Thymus (tissue), 14 donors: ENCODE measurements at places on chromosomes 4 and X.

GRCh38 chr4:24753519-24753918, 41.9 kb upstream of the SOD3 start:
- DNase-seq = no peak

DNA sequence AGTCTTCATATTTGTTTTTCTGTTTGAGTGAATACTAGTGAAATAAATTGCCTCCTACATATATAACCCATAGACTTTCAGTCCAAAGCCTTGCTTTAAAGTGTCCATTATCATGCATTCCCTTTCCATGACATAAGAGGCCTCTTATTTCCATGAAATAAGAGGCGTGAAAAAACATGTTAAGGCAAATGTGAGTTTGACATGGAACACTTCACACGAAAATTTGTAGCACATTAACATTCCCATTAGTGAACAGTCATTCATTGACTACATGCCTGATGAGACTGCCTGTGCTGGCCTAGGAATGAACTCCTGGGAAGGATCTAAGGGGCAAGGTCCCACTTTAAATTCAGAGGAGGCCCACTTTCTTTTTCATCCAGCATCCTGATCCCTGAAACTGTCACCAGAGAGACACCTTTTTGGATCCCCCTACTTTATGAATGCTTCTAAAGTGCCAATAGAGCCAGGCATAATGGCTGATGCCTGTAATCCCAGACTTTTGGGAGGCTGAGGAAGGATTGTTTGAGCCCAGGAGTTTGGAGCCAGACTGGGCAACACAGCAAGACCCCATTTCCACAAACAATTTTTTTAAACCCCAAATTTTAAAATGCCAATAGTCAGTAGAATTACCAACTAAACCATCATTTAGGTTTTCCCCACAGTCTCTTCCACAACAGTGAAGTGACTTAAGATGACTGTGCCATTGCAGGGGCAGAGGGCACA, 6.7 kb downstream of the RTL8B start:
- H3K27me3 ChIP-seq = peaks cover 7% of the 10 kb centered on the region
- H3K27ac ChIP-seq = no peak overlapping the region
- H3K36me3 ChIP-seq = no peaks in the 10 kb centered on the region
- H3K4me3 ChIP-seq = no peak overlapping the region
- DNase-seq = no peak

DNA sequence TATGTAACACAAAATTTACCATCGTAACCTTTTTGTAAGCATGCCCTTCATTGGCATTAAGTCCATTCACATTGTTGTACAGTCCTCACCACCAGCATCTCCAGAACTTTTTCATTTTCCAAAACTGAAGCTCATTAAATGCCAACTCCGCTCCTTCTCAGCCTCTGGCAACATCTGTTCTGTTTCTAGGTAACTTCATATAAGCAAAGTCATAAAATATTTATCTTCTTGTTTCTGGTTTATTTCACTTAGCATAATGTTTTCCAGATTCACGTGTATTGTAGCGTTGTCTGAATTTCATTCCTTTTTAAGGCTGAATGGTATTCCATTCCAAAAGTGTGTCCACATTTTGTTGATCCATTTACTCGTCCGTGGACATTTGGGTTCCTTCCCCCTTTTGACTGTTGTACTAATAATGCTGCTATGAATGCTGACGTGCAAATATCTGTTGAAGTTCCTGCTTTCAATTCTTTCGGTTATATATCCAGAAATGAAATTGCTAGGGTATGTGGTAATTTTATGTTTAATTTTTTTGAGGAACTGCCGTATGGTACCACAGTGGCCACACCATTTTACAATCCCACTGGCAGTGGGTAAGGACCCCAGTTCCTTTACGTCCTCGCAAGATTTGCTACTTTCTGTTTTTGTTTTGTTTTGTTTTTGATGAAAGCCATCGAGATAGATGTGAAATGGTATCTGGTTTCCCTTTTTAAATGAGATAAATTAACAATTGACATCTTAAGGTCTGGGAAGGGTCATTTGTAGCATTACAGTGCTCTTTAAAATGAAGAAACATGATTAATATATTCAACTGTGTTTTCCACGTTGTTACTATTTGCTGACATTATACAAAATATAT, 63.4 kb downstream of the PTTG2 start:
- H3K4me3 ChIP-seq = no peak overlapping the region
- DNase-seq = no peak
- H3K4me1 ChIP-seq = peaks cover 6% of the 10 kb centered on the region
- peaks cover 68% of the 10 kb centered on the region for H3K36me3 ChIP-seq

DNA sequence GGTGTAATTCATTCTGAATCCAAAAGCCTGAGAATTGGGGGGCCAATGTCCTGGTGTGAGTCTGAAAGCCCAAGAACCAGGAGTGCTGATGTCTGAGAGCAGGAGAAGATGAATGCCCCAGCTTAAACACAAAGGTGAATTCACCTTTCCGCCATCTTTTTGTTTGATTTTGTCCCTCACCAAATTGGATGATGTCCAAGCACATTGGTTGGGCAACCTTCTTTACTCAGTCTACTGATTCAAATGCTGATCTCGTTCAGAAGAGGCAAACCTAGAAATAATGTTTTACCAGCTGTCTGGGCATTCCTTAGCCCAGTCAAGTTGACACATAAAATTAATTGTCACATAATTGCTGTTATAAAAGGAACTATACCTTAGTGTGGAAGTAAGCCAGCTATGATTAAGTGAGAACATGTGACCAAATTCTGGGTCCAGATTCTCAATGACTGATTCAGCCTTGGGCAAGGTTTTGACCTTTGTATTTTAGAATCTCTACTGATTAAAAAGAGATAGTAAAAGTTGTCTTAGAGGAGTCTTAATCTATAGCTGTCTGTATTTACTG, 34.5 kb upstream of the SLC4A4 start:
- H3K4me3 ChIP-seq = no peak overlapping the region
- H3K36me3 ChIP-seq = no peaks in the 10 kb centered on the region
- H3K27ac ChIP-seq = no peak overlapping the region
- H3K27me3 ChIP-seq = no peaks in the 10 kb centered on the region
- H3K4me1 ChIP-seq = no peaks in the 10 kb centered on the region

DNA sequence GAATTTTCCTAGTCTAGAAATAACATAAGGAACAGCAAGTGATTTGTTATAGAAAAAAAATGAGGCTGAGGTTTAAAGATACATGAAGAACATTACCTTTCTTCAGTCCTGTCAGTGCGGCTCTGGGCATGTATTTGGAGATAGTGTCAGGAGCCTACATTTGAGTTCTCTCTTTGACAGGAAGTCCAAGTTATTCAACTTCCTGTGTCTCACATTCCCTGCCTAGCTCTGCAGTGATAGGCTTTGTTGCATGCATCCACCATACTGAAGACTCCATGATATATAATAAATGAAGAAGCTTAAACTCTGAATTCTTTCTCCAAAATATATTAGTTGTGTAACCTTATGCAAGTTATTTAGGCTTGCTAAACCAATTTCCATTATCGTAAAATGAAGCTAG, 148.7 kb downstream of the RELL1 start:
- no peak overlapping the region for H3K27ac ChIP-seq
- no peaks in the 10 kb centered on the region for H3K27me3 ChIP-seq
- H3K4me3 ChIP-seq = no peak overlapping the region
- no peaks in the 10 kb centered on the region for H3K36me3 ChIP-seq

GRCh38 chr4:73718375-73719373, 21.7 kb upstream of the CXCL8 start:
- no peak overlapping the region for H3K4me3 ChIP-seq
- H3K27ac ChIP-seq = no peak overlapping the region
- no peaks in the 10 kb centered on the region for H3K4me1 ChIP-seq
- no peaks in the 10 kb centered on the region for H3K36me3 ChIP-seq

GRCh38 chrX:78321809-78322208, 5.6 kb downstream of the CYSLTR1 start:
- no peak overlapping the region for H3K4me3 ChIP-seq
- peak overlapping the region; percentile 32 for H3K27ac ChIP-seq
- no peaks in the 10 kb centered on the region for H3K27me3 ChIP-seq
- H3K36me3 ChIP-seq = no peaks in the 10 kb centered on the region

DNA sequence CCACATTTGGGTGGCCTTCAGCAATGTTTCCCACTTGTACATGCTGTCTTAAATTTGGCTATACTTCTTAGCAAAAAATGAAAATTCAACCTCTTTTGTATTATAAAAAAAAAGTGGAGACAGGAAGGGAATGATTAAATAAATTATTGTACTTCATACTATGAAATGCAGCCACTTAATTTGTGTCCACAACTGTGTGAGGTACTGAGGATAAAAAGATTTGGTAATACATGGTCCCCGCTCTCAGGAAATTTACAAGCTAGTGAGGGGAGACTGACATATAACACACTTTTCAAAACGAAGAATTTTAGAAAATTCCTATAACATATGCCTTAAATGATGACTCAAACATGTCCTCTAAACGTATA, 105.0 kb downstream of the HNRNPD start:
- no peaks in the 10 kb centered on the region for H3K36me3 ChIP-seq
- H3K4me3 ChIP-seq = no peak overlapping the region
- DNase-seq = no peak
- H3K27ac ChIP-seq = no peak overlapping the region
- no peaks in the 10 kb centered on the region for H3K27me3 ChIP-seq
- H3K4me1 ChIP-seq = peaks cover 7% of the 10 kb centered on the region

- peaks cover 11% of the 10 kb centered on the region for H3K27me3 ChIP-seq
- H3K36me3 ChIP-seq = peaks cover under 1% of the 10 kb centered on the region
- no peak overlapping the region for H3K4me3 ChIP-seq
- no peak for DNase-seq
- no peaks in the 10 kb centered on the region for H3K4me1 ChIP-seq
- no peak overlapping the region for H3K27ac ChIP-seq
Measured at GRCh38 chr4:1154126-1154522, 18.3 kb downstream of the SPON2 start.

GRCh38 chrX:43373032-43373431, 283.1 kb upstream of the MAOA start:
- no peak overlapping the region for H3K27ac ChIP-seq
- no peaks in the 10 kb centered on the region for H3K27me3 ChIP-seq
- H3K4me1 ChIP-seq = no peaks in the 10 kb centered on the region
- no peak for DNase-seq
- H3K4me3 ChIP-seq = no peak overlapping the region

- H3K27me3 ChIP-seq = no peaks in the 10 kb centered on the region
- H3K27ac ChIP-seq = no peak overlapping the region
- no peak for DNase-seq
- H3K36me3 ChIP-seq = no peaks in the 10 kb centered on the region
Measured at GRCh38 chr4:38968668-38969067, 63.5 kb downstream of the TMEM156 start.

DNA sequence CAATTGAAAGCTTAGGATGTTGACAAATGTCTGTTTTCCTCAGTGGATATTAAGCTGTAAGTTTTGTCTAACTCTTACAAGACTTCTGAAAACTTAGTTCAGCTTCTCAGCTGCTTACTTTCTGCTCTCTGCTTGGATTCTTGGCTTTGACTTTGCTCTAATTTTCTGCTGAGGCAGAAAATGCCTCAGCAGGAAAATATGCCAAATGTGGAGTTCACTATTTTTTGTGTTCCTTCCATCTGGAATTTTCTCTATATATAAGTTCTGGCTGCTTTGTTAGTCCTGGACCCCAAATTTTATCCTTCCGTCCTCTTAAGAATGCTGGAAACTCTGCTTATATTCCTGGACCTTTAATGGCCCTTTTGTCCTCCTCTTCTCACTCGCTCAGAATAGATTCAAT, 352.6 kb upstream of the NWD2 start:
- H3K4me1 ChIP-seq = no peaks in the 10 kb centered on the region
- no peak overlapping the region for H3K4me3 ChIP-seq
- H3K27ac ChIP-seq = no peak overlapping the region
- no peaks in the 10 kb centered on the region for H3K36me3 ChIP-seq
- H3K27me3 ChIP-seq = no peaks in the 10 kb centered on the region
- DNase-seq = no peak

GRCh38 chr4:40586034-40586433, 43.6 kb downstream of the RBM47 start:
- no peaks in the 10 kb centered on the region for H3K27me3 ChIP-seq
- peaks cover 7% of the 10 kb centered on the region for H3K4me1 ChIP-seq
- no peak overlapping the region for H3K27ac ChIP-seq
- no peak overlapping the region for H3K4me3 ChIP-seq
- no peaks in the 10 kb centered on the region for H3K36me3 ChIP-seq

DNA sequence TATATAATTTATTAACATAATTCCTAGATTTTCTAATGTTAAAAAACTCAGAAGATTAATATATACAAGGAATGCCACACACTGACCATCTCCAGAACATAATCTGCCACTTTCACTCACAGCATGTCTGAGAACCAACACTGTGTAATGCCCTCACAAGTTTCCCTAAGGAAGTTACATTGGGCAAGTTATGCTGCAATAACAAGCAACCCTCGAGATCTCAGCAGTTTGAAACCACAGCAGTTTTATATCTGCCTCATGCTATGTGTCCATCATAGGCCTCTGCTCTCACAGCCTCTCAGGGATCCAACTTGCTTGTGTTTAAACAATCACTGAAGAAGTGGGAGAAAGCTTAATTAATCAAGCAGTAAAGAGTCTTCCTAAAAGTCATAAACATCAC, 250.0 kb upstream of the SLC7A11 start:
- no peak overlapping the region for H3K27ac ChIP-seq
- DNase-seq = no peak
- no peaks in the 10 kb centered on the region for H3K27me3 ChIP-seq

GRCh38 chr4:54526560-54526959, 131.2 kb upstream of the KIT start:
- no peaks in the 10 kb centered on the region for H3K4me1 ChIP-seq
- H3K36me3 ChIP-seq = no peaks in the 10 kb centered on the region
- no peak overlapping the region for H3K4me3 ChIP-seq
- H3K27ac ChIP-seq = no peak overlapping the region
- no peak for DNase-seq
